Fibroblast of skin of right quadriceps (primary cell): ENCODE measurements at places on chromosomes 4 and X.
A peak's percentile ranks its signal among the peaks of the same experiment; 100 is the strongest.

DNA sequence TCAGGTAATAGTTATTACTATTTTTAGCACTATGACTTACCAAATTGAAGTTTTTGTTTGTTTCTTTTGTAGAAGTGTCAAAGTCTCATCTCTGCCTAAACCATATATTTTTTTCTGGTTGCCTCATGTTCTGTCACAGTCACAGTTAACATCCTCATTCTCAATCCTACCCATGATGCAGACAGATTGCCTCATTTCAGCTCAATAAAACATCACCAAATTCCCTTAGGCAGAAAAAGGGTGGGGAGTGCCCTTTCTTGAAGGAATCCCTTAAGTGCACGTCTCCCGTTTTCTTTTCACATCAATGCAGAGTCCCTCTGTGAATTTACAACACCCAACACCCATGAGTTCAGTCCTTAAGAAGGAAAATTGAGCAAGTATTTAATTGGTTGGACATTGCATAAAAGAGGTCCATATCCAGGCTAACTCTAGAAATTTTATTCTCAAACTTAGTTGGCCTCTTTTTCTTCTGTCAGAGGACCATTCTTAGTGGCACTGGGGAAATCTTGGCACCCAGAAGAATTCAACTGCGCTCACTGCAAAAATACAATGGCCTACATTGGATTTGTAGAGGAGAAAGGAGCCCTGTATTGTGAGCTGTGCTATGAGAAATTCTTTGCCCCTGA is 103.7 kb upstream of the BMPR1B start:
- no peak for DNase-seq

GRCh38 chr4:134260126-134260525 is 58.5 kb upstream of the PABPC4L start:
- DNase-seq: no peak

DNA sequence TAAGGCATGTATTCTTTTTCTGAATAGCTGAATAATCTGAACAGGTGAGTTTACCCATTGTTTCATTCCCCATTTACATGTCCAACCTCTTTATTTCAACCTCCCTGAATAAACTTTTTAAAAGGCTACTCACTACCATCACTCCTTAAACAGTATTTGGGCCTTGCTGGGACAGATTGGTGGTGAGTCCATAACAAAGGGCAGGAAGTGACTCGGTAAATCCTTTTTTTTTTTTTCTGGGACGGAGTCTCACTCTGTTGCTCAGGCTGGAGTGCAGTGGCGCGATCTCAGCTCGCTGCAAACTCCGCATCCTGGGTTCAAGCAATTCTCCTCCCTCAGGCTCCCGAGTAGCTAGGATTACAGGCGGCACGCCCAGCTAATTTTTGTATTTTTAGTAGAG is 23.4 kb upstream of the SEC24B start:
- DNase-seq: no peak

DNA sequence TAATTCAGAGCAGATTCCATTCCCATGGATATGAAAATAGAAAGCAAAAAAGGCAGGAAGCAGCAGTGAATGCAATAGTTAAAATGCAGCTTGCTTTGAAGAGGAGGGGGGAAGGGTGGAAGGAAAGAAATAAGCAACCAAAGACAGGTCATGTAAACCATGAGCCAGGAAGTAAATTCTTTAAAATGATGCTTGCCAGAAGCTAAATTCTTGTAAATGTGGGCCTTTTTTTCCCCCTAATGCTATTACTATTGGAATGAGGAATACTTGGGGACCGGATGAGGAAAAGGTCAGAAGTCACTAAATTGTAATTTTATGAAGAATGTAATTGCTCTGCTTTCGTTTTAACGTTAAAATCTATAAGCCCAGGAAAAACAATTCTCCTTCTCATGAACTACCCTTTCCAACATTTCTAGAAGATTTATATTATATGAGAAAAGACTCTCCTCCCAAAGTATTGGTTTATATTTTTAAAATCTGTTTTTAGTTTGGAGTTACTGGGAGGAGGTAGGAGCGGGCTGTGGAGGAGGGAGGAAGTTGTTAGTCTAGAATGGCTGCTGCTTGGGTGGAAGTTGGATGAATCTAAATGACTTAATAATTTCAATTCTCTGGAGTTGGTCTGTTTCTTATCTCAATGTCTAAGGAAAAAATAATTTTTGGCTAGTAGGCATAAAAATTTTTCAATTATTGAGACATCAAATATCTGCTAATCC is 77.6 kb upstream of the PCDH18 start:
- DNase-seq: peak; percentile 90

DNA sequence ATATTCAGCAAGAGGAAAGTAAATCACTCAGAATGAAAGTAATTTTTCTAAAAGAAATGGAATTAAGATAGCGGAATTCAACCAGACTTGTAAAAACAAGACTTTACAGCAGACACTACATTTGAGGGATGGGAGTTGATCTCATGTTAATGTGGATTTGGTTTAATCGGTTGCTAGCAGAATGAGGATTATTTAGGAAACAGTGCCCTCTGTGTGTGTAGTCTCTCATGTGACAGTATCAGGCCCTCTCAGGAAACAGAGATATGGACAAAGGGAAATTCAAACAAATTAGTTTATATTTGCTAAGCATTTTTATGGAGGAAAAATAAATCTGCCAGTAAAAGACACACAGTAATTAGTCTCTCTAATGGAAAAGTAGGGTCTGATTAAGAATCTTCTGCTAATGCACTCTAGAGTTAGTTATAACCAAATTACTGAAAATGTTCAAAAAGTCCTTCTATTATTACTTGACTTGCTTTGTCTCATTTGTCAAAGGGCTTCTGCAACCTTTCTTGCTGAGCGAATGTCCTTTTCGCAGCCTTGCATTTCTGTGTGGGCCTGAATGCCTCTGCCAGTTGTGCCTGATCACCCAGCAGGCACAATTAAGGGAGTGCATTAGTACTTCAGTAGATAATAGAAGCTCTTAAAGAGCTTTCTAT is 1282.3 kb upstream of the TENM3 start:
- DNase-seq: no peak
